ENCODE measurements at places on chromosomes 5 and 9.

- DNase-seq, result no peak
Measured at GRCh38 chr9:13228431-13228830, 51.1 kb downstream of the MPDZ start.

- DNase-seq, result no peak
Measured at GRCh38 chr5:104540448-104540847, 977.9 kb upstream of the NUDT12 start.

- no peak for DNase-seq
Measured at GRCh38 chr9:77291714-77292113, 114.4 kb downstream of the VPS13A start.

DNA sequence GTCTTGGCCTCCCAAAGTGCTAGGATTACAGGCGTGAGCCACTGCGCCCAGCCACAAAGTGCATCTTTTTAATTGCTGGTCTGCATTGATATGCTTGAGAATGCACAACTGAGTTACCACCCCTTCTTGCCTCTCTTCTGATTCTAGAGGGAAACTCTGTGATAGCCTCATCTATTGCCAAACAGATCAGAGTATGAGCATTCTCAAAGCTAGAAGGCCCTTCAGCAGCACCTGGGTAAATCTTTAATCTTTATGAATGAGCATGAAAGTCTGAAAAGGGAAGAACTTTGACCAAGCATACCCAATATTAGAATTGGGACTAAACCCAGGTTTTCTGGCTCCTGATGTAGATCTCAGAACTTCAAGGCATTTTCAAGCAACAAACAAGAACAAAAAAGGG is 298.3 kb upstream of the TNC start:
- no peak for DNase-seq

DNA sequence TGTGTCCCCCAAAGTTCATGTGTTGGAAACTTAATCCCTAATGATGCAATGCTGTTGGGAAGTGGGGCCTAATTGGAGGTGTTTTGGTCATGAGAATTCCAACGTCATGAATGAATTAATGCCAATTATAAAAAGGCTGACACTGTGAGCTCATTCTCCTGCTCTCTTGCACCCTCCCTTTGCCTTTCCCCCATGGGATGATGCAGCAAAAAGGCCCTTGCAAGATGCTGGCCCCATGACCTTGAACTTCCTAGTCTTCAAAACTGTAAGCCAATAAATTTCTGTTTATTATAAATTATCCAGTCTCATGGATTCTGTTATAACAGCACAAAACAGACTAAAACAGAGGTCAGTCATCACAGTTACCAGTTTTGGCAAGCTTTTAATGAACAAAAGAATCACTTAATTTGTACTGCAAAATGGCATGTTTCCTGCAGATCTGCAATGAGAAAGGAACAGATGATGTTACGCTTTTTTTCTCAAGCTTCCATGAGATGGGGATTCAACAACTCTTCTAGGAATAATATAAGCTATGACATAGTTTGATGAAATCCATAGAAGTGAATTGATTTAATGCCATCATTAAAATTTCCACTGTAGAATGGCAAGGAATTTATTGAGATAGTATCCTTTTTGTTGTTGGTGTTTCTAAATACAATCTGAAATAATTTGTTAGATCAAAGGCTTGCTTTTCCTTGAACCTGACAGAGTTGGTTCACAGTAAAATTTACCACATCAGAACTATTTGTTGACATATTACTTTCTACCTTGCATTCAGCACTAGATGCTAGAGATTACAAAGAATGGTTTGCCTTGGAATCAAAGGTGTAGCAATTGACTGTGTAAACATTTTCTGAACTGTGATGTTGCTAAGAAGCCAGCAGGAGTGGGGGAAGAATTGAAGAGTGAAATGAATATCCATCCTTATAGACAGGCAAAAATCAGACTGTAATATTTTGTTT is 29.3 kb upstream of the RFK start:
- DNase-seq, result no peak

- no peak for DNase-seq
Measured at GRCh38 chr5:131587541-131587940, 47.5 kb downstream of the RAPGEF6 start.

DNA sequence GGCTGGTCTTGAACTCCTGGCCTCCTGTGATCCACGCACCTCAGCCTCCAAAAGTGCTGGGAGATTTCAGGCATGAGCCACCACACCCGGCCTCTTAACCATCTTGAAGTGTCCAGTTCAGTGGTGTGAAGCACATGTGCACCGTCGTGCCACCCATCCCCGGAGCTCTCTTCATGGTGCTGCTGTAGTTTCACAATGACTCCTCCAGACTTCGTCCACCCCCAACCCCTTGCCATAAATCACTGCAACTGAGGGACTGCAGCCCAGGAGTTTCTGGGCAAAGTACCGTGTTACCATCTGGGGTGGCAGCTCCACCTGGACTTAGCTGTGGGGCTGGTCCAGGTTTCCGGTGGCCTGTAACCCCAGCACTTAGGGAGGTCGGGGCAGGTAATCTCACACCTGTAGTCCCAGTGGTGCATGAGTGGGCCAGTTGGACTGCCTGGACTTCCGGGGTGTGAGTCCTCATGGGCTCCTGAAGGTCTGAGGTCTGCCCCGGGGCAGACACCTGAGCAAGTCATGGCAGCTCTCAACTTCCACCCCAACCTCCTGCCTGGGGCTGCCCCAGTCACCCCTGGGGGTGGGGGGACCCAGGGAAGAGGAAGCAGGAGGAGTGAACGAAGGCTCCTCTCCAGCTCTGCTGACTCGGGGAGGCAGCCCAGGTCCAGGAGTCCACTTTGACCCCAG is 6.6 kb upstream of the N4BP3 start:
- no peak for DNase-seq

DNA sequence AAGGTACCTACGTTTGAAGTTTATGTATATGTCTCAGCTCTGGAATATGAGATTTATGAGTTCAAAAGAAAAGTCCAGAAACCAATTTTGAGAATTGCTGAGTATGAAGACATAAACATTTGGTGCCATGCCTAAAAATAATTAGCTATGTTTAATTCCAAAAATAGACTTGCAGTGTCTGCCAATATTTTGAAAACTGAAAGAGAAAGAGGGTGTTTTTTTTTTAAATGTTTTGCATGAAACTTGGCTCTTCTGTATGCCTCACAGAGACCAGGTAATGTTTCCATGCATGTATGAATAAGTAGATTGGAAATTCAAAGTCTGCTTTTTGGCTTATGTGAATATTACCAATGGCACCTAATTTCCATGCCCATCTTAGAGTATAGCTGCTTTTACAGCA is 634.4 kb upstream of the C9orf72 start:
- no peak for DNase-seq

- DNase-seq, result no peak
Measured at GRCh38 chr9:127574072-127574993, 37.7 kb upstream of the STXBP1 start.

- DNase-seq, result no peak
Measured at GRCh38 chr5:171840711-171841522, 55.3 kb downstream of the SMIM23 start.

DNA sequence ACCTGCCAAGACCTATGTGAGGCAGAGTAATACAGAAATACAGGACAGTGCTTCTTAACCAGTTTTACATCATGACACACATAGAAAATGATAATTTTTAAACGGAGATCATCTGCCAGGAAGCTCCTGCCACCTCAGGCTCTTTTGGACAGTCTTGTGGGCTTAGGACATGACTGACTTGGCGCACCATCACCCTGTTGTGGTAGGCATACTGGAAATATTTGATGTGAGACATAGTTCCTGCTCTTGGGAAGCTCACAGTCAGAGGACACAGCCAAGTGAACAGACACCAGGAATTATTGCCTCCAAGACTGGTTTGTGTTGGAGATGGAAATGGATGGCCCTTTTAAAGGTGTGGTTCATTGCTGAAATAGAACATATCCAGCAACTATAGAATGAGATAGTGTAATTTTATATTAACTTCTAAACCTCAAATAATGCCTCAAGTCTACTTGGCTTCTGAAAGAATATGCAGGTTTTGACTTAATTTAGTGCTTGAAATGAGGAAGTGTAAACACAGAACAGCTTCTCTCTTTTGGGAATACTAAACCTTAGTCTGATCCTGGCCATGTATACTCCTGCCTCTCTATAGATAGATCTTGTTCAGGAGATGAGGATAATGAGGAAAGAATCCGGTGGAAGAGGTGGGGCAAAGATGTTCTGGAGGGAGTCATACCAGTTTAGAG is 19.7 kb downstream of the CPEB4 start:
- no peak for DNase-seq

DNA sequence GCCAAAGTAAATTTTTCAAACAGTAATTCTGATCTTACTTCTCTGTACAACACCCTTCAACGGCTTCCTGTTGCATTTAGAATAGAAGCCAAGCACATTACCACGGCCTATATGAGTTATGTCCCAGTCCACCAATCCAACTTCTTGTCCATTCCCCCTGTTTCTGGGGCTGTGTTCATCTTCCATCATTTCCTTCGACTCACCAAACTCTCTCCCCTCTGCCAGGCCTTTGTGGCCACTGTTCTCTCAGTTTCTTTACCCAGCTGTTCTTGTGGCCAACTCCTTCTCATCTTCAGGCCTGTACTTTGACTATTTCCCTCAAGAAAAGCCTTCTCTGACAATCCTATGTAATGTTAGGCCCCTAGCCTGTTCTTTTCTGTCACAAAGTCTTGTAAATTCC is 259.4 kb upstream of the EFNA5 start:
- DNase-seq, result no peak

GRCh38 chr5:134374232-134374631 is 2.9 kb downstream of the UBE2B start:
- DNase-seq, result no peak
